Left ventricle myocardium superior (tissue), 1 donor: ENCODE measurements at places on chromosomes 3 and 15. TPM values are rescaled to one million over a fixed set of nuclear protein-coding genes. Genes with fewer than 3 reads are reported as not detected.
A peak's percentile ranks its signal among the peaks of the same experiment; 100 is the strongest.

The FAM81A gene
- total RNA-seq = 11.0 TPM

GRCh38 chr3:78077178-78077577, 1037.3 kb downstream of the ROBO2 start:
- no peak for DNase-seq

DNA sequence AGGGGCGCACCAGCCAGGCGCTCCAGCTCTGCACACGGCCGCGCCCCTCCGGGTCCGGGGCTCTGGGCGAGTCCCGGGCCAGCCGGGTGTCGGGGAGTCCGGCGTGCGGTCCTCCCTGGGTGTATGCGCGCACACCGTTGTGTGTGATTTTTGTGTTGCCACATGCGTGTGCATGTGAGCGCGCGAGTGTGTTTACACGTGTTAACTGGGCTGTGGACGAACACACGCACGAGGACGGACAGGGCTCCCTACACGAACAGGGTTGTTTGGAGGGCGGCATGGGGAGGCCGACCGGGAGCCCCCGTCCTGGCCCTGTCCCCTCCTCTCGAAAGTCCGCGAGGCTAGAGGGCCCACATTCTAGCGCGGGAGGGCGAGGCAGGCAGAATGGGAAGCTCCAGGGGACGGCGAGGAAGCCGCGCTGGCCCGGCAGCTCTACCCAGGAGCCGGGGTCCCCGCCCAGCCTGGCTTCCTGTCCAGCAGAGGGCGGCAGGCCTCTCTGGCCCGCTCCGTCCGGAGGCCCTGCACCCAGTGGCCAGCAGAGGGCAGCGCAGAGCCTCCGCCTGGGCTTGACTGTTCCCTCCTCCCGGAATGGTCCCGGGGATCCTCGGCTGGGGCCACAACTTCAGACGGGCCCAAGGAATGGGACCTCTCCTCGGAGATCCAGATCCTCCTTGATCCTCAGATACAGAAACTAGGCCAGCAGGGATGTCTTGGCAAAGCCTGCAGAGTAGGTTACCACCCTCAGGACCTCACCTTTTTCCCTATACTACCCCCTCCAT, 611 bp upstream of the LINGO1 start:
- peak; percentile 95 for DNase-seq

DNA sequence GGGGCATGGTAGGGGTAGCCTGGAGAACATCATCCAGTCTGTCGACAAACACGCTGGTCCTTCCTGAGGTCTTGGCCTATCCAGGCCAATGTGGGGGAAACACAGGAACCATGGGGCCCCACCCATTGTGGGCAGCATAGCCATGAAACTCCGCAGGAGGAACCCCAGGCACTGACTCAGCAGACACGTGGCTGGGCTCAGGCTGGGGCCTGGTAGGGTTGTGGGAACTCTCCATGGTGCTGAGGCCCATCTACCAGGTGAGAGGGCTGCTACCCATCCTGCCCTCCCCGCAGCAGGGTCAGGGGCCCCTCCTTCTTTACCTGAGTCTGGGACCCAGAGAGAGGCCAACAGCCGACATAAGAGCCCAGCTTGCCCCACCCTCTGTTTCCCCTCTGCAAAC, 22.6 kb upstream of the CACNA2D2 start:
- peak; percentile 58 for DNase-seq

DNA sequence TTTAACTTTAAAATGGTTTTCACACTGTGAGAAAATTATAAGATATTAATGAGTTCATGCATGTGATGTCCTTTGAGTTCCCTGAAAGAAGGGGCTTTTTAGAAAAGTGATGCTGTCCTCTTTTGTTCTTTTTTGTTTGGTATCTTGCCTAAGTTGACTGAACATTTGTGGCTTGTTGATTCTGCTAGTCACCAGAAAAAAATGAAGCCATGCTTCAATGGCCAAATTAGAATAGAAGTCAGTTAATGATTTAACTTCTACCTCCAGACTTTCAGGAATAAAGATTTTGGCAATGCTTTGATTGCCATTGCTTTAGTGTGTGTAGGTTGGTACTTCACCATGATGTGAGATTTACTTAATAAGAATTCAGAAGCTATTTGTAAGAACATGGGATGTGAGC, 260.6 kb upstream of the NECTIN3 start:
- no peak for DNase-seq

- peak; percentile 90 for DNase-seq
Measured at GRCh38 chr3:18424729-18425640, at the start of gene SATB1. SATB1 (minus strand) TSS chr3:18425339; CDS start chr3:18420967, 4,372 bp downstream.

- no peak for DNase-seq
Measured at GRCh38 chr15:71118881-71119632, 3.8 kb downstream of the THSD4 start.

DNA sequence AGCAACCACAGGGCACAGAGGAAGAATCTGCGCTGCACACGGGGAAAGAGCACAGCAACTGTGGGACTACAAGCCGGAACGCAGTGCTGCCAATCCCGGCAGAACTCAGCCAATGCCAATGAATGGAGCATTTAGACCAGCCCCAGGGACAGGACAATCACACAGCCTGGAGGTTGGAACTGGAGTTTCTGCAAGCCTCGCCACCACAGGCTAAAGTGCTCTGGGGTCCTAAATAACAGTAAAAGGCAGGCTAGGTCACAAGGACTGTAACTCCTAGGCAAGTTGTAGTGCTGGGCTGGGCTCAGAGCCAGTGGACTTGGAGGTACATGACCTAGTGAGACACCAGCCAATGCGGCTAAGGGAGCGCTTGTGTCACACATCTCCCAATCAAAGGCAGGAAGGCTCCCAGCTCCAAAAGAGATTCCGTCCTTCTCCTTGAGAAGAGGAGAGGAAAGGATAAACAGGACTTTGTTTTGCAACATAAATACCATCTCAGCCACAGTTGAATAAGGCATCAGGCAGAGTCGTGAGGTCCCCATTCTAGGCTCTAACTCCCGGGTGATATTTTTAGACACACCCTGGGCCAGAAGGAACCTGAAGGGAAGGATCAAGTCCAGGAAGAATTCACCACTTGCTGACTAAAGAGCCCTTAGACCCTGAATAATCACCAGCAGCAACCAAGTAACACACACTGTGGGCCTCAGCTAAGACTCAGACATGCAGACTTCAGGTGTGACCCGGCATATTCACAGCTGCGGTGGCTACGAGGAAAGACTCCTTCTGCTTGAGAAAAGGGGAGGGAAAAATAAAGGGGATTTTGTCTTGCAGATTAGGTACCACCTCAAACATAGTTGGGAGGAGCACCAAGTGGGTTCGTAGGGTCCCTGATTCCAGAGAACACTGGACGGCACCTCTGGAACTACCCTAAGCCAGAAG, 85.5 kb upstream of the XXYLT1 start:
- DNase-seq = peak; percentile 81
